LoVo (cell line): ENCODE measurements at places on chromosomes 12 and 14.

GRCh38 chr12:72230589-72230988 lies 41.6 kb upstream of the TRHDE start:
- no peak for DNase-seq

- peak; percentile 11 for DNase-seq
Observed at GRCh38 chr14:71555654-71556559, 376.3 kb upstream of the RGS6 start.

GRCh38 chr12:97181571-97182265 lies 274.7 kb downstream of the NEDD1 start:
- no peak for DNase-seq

DNA sequence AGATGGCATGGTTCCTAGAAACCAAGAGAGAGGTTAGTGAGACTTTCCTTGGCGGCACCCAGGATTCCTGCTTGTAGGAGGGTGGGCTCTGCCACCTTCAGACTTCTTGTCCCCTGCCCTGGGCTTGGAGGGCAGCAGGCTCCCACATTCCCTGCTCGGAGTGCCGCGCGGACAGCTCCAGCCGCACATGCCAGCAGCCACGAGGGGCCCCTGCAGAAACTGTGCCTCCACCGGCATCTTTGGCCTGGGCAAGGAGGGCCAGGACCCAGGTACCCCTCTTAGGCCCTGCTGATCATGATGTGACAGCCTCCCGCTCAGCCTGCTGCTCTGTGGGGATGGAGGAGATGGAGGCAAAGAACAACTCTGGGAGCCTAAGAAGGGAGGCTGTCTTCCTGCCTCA lies 62.3 kb downstream of the PRIMA1 start:
- no peak for DNase-seq

DNA sequence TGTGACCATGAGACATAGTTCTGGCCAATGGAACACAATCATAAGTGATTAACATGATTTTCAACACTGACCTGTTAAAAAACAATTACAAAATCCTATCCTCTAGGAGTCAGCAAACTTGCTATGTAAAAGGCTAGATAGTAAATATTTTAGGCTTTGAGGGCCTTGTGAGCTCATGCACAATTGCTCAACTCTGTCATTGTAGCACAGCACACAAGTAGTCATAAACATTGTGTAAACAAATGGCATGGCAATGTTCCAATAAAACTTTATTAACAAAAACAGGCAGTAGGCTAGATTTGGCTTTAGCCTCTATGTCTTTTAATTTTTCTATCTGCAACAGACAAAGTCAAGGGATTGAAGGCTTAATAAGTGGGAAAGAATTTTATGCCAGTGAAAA lies 350.7 kb downstream of the C12orf50 start:
- no peak for DNase-seq

- DNase-seq, result no peak
Observed at GRCh38 chr14:93286212-93286890, 46.5 kb downstream of the BTBD7 start.

DNA sequence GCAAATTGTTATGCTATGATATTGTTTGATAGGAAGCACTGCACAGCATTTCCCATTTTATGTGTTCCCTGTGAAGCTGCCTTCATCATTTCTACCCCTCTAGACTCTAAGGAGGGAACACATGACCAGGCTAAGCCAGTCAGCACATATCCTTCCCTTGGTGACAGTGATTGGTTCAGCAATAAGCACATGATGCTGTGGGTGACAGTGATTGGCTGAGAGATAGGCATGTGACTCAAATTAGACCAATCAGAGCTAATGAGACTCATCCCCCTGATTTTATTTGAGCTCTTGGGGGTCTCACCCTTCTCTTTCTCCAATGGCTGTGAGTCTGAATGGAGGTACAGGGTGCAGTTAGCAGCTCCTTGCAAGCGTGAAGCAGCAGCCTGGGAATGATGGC lies 195.2 kb downstream of the NUAK1 start:
- DNase-seq, result no peak

DNA sequence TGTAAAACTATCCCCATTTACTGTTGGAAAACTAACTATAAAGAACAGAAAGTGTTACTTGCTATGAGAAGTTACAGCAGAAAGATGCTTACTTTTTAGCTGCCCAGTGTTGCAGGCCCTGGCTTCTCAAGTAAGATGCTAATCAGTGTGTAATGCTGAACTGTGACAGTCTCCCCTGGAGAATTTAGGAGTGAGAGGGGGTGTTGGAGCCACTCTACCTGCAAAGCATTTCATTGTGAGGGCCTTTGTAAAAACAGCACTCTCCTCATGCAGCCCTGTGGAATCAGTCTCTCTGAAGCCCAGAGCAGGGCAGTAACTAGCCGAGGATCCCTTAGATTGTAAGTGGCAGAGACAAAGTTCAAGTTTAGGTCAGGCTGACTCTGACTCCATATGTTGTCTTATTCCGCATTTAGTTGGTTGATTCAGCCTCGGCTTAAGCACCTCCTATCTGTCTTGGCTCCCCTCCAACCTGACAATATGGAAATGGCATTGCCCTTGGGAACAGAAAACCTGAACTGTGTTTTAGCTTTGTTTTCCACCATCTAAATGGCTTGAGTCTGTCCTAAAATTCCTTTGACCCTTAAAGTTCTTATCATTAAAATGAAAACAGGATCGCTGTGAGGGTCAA lies 141.3 kb downstream of the PRKCH start:
- no peak for DNase-seq

DNA sequence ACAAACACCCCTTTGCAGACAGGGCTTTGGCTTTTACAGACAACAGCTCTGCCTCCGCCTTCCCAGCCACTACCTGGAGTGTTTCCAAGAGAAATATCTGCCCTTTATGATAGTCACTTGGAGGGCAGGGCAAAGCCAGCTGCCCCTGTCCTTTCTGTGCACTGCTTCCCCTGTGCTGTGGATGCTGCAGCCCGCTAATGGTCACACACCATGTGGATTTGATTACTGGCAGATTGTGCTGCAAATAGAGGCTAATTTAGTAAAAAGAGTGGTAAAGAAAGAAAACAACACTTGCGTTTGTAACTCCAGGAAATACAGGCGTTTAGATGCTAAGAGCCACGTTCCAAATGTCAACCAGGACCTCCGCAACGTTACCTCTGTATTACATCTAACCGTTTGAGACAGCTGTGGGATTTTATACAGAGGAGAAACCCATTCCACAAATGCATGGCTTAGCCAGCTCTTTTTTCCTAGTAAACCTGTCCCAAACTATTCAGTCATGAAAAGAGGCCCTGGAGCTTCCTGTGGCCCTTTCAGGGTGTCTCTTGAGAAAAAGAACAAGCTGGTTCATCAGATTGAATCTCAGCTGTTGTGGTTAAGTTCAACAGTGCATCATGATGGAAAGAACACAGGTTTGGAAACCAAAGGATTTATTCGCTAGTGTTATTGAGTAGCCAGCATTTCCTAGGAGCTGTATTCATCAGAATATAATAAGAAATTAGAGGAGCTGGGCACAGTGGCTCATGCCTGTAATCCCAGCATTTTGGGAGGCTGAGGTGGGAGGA lies 30.1 kb upstream of the PWP1 start:
- no peak for DNase-seq

DNA sequence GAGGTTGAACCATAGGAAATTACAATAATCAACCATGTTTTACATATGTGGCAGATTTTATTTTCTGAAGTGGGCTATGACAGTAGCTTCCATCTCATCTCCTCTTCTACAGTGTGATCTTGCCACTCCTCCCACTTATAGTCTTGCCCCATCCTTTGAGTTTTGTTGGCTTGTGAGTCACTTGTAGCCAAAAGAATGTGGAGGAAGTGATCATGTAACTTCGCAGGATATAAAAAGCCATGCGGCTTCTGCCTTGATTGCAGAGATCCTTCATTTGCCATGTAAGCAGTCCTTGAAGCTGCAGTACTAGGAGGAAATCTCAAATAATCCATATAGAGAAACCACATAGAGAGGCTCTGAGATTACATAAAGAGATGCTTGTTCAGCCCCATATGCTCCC lies 13.7 kb upstream of the ZNF84 start:
- DNase-seq, result no peak

DNA sequence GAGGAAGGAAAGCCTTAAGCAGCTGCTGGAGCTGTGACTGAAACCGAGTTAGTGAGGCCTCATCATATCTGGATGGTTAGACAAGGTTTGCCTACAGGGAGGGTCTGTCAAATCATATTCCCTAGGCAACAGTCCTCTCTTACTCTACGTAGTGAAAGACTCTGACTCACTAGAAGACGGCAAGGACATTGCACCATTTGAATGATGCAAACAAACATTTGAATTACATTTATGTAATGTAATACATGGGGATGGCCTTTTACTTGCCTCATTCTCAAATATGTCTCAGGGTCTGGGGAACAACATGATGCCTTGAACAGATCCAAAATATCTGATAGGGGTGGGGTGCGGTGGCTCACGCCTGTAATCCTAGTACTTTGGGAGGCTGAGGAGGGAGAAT lies 29.8 kb upstream of the STRAP start:
- DNase-seq, result peak; percentile 44

GRCh38 chr14:73743431-73743931 lies 29.3 kb upstream of the PNMA1 start:
- DNase-seq, result no peak

GRCh38 chr12:6277982-6278438 lies 32.5 kb upstream of the PLEKHG6 start:
- peak; percentile 52 for DNase-seq

DNA sequence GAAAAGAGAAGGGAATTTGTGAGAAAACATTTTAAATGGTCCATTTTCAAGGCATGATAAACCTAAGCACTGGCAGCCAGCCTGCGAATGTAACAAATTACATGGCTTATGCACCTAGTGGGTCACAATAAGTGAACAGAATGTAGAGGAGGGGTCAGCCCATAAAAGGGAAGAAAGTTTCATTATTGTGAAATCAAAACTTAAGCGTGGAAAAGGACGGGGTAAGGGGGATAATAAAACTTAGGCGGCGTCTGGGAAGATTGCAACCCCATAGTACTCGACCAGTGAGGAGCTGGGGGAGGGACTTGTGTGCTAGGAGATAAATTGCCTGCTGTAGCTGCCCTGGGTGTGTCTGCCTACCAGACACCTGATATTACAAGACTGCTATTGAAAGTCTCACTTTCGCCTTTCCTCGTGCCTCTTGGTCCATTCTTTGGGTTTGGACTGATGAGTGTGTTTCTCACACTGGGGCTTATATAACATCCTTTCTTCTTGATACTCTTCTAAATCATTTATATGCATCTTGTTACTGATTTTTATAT lies 40.6 kb downstream of the ZDHHC17 start:
- peak; percentile 58 for DNase-seq

GRCh38 chr12:11482955-11483354 lies 87.6 kb upstream of the PRB2 start:
- no peak for DNase-seq

- no peak for DNase-seq
Observed at GRCh38 chr14:50892255-50892654, 20.4 kb downstream of the ABHD12B start.

DNA sequence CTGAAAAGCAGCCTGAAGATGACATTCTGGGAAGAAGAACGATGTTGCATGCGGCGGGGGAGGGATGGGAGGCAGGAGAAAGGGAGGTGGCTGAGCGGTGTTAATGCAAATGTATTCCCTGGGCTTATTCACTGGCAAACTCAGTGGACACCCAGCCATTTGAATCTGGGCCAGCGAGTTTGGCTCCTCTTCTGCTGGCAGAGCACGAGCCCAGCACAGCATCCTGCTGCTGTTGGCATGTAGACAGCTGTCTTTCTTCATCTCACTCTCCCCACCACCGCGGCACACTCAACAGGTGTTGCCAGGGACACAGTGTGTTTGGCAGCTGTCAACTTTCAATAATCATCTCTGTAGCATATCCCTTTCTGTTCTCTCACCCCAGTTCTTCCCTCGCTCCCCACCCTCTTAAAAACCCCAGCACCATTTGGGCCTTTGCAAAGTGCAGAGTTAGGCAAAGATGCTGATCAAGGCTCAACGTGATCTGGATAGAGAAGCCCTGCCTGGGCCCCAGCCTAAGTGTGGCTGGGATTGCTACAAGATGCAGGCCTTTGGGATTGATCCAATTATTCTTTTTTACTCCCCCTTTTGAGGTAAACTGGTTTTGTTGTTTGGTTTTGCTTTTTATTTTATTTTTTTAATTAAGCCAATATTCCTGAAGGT lies 131.9 kb downstream of the EXOC5 start:
- DNase-seq, result no peak

GRCh38 chr12:120879102-120879501 lies 25.1 kb downstream of the SPPL3 start:
- no peak for DNase-seq

DNA sequence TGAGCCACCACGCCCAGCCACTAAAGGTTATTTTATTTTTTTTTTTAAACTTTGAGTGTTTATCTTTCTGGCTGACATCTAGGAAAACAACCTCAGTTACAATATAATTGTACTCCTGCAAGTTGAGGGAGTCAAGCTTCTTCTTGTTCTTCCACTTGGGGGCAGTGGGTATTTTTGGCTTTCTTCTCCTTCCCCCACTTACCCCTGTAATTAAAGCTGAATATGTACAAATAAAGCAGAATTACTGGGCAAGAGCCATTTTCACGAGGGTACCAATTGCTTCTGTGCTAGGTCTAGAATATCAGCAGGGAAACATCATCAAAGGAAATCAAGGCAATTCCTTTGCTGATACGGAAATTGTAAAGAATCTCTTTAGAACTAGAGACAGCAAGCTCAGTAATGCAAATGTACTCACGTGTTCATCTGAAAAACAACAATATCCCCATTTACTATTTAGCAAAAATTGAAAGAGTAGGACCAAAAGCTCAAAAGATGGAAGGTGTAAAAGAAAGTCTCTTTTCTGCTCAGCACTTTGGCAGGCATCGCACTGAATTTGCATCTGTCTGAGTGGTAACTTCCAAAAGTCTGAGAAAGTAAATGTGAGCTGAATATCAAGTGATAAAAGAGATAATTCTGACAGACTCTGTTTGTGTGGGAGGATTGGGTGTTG lies 72.8 kb downstream of the TAOK3 start:
- no peak for DNase-seq

GRCh38 chr12:65470256-65470655 lies 191.8 kb downstream of the MSRB3 start:
- no peak for DNase-seq

GRCh38 chr12:121441555-121441954 lies 41.6 kb downstream of the RNF34 start:
- DNase-seq, result no peak

DNA sequence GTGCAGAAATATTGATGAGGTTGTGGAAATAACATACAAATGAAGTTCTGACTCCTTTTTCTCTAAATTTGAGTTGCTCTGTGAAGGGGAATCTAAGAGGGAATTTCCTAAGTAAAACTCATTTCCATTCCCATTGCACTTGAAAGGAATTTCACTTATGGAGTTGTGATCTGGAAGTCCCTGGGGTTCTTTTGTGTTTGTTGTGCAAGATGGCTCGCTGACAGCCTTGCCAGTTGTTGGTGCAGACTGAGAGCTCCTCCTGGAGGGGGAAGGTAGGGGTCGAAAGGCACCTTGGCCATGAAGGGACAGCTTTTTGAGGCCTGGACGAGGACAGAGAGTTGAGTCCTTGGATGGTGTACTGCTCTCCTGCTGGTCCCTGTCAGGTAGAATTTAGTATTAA lies 72.0 kb downstream of the C12orf56 start:
- no peak for DNase-seq

DNA sequence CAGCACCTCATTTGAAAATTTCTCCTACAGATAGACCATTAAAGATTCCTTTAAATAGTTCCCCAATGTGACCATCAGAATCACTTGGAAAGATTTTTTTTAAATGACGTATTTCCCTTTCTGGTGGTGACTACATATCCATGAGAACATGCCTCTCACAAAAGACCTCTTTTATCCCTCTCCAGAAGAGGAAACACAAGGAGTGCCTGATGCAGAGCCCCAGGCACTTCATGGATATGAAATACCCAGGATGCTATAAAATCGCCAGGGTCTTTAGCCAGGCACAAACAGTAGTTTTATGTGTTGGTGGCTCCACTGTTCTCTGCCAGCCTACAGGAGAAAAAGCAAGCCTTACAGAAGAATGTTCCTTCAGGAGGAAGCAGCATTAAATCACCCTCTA lies 97.1 kb downstream of the ETNK1 start:
- no peak for DNase-seq
